Suppressor macrophage treated with lipopolysaccharide for 1 hour (primary cell): ENCODE measurements at places on chromosomes 7 and 10.

- no peak for DNase-seq
Observed at GRCh38 chr7:117767951-117768350, 105.3 kb downstream of the CTTNBP2 start.

DNA sequence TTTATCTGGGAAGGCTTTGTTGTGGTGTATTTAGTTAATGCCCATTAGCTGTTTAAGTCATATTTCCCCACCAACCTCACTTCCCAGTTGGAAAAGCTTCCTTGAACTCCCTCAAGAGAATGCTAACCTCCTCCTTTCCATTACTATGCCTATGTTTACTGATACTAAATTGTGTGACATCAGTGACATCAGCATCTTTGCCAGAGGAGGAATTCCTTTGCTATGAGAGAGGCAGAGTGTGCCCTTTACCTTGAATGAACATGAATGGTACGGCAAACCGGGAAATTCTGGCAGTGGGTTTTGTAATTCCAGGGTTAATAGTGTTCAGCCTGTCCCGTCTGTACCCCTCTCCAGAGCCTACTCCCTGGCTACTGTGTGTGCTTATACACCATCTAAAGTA is 22.1 kb upstream of the GLCCI1 start:
- DNase-seq = no peak

GRCh38 chr10:112775381-112775780 is 174.7 kb upstream of the TCF7L2 start:
- DNase-seq = no peak

- no peak for DNase-seq
Observed at GRCh38 chr10:112959207-112959838, 9.3 kb downstream of the TCF7L2 start.

DNA sequence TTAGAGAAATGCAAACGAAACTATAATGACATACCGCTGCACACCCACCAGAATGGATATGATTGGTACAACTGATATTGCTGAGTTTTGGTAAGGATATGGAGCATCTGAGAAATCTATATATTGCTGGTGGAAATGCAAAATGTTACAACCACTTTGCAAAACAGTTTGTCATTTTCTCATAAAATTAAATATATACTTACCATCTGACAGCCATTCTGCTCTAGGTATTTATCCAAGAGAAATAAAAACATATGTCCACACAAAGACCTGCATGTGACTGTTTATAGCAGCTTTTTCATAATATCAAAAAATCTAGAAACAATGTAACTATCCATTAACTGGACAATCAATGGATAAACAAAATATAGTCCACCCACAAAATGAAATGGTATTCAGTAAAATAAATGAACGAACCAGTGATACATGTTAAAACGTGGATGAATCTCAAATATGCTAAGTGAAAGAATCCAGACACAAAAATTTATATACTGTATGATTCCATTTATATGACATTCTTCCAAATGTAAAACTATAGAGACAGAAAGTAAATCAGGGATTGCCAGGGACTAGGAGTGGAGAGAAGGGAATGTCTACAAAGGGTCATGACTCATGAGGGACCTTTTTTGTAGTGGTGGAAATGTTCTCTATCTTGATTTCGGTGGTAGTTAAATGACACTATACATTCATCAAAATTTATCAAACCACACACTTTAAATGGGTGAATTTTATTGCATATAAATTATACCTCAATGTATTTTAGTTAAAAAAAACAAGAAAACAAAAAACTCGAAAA is 312.0 kb upstream of the GLI3 start:
- no peak for DNase-seq

DNA sequence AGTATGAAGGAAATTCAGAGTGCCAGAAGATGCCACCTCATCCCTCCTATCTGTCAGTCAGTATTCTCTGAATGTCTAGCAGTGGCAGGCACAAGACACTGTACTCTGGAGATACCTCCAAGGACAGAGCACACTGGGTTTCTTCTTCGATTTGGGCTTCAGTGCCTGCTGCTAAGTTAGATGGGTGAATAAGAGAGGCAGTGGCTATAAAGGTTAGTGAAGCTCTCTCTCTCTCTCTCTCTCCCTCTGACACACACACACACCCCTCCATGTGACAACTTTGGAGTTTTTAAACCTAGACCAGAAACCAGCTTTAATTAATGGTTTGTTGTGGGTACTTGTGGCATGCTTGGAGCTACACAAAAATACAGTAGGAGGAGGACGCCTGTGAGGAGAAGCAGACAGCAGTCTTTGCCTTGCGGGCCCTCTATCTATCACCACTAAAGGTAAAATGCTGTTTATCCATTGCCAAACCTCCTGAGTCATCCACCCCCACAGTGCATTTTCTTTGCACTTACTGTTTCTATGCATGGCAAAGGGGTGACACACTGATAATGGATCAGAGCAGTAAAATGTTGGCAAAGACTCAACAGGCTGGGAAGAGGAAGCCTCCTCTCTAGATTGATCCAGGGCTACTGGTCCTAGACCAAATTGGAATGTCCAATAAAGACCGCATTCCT is 102.5 kb downstream of the TRIL start:
- peak; percentile 21 for DNase-seq

DNA sequence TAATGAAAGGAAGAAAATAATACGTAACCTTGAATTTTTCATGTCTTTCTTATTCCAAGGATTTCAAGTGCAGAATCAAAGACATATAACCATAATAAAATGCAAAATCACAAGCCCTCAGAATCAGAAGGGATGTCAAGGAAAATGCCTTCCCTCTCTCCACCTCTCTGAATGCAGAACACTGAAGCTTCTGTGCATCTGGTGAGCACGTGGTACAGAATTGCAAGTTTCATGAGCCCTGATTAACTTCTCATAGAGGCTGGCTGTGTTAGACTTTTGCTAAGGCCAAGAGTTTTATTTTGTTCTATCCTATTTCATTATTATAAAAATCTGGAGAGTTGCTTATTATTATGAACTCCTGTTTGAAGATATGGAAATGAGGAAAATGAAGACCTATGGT is 533.7 kb upstream of the POM121L12 start:
- DNase-seq = no peak

DNA sequence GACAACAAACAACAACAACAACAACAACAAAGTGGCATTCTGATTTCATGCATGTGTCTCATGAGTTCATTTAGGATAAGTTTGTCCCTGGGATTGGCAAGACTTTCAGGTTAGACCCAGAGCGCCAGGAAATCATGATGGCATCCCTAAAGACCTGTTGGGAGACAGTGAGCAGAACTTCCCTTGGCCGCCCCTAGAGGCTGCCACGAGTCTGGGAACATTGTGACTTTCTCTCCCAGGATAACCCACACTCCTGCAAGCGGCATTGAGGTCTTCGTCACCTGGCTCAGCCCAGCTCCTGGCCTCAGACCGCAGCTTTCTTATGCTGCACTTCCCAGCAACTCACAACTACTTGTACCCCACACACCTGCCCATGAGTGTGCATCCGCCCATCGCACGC is 80.5 kb upstream of the RNF32 start:
- no peak for DNase-seq

- DNase-seq = no peak
Observed at GRCh38 chr10:36117231-36117630, 475.1 kb upstream of the FZD8 start.

DNA sequence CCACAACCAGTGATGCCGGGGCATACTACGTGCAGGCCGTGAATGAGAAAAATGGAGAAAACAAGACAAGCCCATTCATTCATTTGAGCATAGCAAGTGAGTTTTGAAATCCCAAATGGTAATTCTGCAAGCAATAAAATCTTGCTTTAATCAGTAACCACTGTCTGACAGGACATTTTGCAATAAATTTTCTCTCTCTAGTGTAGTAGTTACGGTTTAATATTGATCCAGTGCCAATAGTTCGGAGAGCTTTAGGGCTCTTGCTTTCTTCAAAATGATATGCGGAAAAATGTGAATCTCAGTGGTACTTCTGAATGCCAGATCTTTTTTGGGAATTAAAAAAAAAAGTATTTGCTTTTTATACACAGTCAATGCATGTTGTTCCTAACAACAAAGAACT is 520.4 kb downstream of the SDK1 start:
- DNase-seq = no peak

GRCh38 chr7:45647967-45648670 is 74.0 kb downstream of the ADCY1 start:
- no peak for DNase-seq
